ENCODE measurements at places on chromosomes 3 and 15. TPM values are rescaled to one million over a fixed set of nuclear protein-coding genes. Genes with fewer than 3 reads are reported as not detected.

DNA sequence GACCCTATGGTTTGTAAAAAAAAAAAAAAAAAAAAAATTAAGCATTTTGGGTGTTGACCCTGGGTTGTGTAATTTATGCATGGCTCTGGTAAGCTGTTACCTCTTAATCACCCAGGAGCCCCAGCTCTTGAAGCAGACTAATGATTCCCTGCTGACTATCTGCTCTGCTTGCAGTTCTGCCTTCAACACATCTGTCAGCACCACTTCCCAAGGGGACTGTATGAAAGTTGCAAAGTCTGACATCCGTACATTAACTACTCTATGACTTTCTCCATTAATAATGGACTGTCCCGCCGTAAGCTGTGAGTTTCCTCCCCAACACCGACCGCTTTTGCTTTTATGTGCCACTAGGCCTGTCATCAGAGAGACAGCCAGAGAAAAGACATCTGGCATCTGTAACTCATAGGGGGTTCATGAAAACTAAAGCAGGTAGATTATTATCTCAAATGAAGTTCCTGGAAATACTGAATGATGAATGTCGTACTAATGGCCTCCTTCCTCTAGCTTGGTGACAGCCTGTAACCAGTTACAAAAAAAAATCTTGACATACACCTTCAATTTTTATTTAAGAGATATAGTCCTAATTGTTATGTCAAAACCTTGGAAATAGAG, 271.5 kb downstream of the IL5RA start:
- DNase-seq = no peak

DNA sequence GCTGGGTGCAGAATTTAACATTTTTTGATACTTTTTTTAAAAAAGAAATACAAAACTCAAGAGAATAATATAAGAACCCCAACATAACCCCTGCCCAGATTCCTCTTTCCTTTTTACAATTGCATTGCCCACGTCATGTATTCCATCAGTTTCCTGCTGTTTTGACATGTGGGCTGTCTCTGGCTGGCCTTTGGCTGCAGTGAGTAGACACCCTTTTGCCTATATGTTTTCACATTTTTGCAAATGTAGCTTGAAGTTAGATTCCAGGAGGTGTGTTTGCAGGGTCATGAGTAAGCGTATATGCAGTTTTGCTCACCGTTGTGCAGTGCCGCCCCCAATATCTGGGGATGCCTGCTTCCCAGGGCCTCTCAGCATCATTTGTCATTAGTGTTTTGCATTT, 28.0 kb upstream of the ATP10A start:
- no peak for DNase-seq

Gene RLBP1
- not detected for total RNA-seq

Gene CHRFAM7A
- total RNA-seq = 1.1 TPM

Gene PSMA4
- total RNA-seq = 250 TPM

Gene FOXL2
- total RNA-seq = 0.27 TPM

Gene C2CD4A
- not detected for total RNA-seq

- no peak for DNase-seq
Measured at GRCh38 chr3:113536627-113537101, 4.3 kb downstream of the SIDT1 start.

- no peak for DNase-seq
Measured at GRCh38 chr3:58272891-58273290, 33.2 kb upstream of the RPP14 start.

DNA sequence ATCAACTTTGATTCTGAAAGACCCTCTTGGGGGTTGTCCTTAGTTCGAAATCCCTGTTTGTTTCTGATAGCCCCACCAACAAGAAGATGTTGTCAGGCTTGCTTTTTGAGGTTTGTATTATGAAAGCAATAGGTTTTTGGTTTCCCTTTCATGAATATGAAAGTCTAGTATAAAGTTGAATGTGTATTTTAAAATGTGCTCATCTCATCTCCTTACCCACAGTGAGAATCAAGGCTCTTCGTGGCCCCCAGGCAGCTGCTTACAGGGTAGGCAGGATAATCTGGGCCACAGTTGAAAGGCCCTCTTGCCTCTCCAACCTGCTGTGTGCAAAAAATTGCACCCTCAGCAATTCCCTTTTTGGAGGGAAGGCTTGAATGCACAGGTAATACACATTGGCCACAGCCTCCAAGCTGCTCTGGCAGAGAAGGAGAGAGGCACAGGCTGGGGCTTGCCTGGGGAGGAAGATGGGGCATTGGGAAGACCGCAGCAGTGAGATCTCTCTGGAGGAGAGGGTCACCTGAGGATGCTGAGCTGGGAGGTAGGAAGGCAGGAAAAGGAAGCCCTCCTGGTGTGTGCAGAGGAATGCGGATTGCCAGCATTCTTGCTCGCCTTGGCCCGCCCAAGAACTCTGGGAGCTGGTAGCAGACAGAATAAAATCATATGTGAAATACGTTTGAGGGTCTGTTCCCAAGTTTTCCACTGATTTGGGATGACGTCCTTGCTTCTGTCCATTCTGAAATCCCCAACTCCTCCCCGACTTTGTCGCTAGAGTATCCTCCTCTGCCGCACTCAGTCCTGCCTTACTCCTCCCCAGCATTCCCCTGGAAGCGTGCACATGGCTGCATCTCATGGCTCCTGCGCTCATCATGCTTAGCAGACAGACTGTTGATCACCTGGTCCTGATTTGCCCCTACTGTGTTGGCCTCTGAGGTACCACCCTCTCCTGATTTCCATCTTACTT, 196.4 kb downstream of the RPLP1 start:
- DNase-seq = peak; percentile 85

- DNase-seq = no peak
Measured at GRCh38 chr3:161672478-161672877, 175.9 kb downstream of the OTOL1 start.

Gene GOLGA6D
- 0.14 TPM for total RNA-seq

DNA sequence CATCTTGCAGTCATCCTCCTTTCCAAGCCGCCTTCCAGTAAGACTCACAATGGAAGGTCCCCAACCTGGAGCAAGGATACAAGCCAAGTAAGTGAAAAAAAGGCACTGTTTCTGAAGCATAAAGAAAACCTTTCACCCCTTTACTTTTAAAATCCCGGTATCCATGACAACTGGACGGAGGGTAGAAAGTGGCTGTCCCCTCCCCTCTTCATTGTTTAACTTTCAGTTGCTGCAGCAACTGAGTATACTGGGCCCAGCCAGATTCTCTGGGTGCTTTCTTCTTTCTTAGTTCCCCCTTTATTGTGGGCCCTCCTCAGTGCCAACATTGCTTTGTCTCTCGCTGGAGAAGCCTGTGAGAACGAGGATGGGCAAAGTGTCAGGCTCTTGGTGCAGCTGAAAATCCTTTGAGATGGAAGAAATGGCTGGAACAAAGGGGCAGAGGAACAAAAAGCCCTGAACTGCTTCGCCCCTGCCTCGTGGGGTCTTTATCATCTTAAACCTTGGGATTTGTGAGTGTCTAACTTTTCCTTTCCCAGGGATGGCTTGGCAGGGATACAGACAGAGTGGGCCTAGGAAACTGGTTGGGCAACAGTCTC, 224.0 kb upstream of the RGMA start:
- DNase-seq = no peak

DNA sequence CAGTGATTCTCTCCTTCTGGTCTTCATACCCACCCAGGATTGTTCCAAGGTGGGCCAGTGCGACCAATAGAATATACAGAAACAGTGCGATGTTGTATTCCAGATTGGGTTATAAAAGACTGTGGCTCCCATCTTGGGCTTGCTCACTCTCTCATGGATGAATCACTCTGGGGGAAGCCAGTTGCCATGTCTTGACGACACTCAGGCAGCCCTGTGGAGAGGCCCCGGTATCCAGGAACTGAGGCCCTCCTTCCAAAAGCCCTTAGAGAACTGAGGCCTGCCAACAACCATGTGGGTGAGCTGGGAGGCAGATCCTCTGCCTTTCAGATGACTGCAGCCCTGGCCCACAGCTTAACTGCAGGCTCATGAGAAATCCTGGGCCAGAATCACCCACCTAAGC, 57.2 kb downstream of the SH3GL3 start:
- no peak for DNase-seq

Gene CCDC174
- 28.8 TPM for total RNA-seq

Gene PRSS50
- 5.2 TPM for total RNA-seq

DNA sequence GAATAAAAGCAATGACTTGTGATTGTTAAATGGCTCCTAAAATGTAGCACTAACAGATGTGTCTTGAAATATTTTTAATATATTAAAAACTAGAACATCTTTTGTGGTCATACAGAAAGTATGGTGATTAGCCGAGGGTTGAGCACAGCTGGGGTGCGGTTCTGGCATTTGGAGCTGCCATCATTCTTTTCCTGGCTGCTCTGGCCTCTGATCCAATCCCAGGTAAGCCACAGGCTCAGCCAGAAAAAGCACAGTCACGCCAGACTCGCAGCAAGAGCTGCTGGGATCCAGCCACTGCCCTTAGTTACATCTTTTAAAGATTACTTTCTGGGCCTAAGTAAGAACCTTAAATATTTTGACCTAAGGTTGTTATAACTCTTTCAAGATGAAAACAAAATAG, 196.8 kb downstream of the PLCL2 start:
- DNase-seq = no peak

- no peak for DNase-seq
Measured at GRCh38 chr3:33044676-33045075, 52.3 kb downstream of the GLB1 start.

Gene RTP1
- total RNA-seq = not detected

DNA sequence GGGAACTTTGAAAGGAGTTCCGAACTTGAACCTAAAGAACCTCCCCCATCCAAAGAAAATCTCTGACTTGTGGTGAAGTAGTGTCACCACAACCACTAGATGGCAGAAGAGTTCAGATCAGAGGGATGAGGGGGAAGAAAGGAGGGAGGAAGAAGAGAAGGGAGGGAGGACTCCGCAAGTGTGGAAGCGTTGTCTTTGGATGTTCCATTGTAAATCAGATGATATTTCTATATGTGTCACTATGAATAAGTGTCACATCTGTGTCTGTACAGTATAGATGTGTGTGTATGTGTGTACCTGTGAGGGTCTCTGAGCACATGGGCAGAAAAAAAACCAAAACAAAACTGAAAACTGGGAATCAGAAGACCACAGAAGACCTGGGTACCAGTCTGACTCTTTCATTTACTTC, 16.9 kb downstream of the SLC24A1 start:
- DNase-seq = peak; percentile 65

All from endodermal cell (in vitro differentiated cells).